Lung (tissue), 17 donors: ENCODE measurements at places on chromosomes 12 and 14. TPM values are rescaled to one million over a fixed set of nuclear protein-coding genes. Genes with fewer than 3 reads are reported as not detected.
A peak's percentile ranks its signal among the peaks of the same experiment; 100 is the strongest.

DPY19L2 gene
- total RNA-seq: 14.8 TPM

VAMP1 gene
- 14.1 TPM for total RNA-seq

CARMIL3 gene
- 2.4 TPM for total RNA-seq

CIDEB gene
- 18.8 TPM for total RNA-seq

- H3K27ac ChIP-seq: no peak overlapping the region
- H3K4me3 ChIP-seq: no peak overlapping the region
- no peaks in the 10 kb centered on the region for H3K4me1 ChIP-seq
Observed at GRCh38 chr12:73308079-73308478, 1035.9 kb downstream of the TRHDE start.

DNA sequence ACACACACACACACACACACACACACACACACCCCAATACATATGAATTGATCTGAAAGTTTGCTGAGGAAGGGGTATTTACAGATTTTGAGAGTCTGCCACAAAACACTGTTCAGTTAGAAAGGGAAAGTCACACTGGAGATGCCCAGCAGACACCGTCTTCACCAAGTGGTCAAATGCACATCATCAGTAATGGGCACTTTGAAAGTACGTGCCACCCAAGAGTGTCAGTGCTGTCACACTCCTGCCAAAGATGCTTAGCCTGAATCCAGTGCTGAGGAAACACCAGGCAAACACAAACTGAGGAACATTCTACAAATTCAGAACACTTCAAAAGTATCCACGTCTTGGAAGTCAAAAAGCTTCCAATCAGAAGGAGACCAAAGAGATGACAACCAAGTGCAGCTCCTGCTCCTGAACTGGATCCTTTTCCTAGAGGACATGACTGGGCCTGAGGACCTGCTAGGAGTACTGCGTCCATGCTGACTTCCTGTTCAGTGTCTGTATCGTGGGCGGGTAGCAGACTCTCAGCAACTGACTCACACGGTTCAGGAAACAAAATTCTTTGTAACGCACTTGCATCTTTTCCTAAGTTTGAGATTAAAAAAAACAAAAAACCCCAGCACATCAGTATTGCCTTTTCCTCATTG is 18.6 kb downstream of the PSMC1 start:
- H3K27ac ChIP-seq: peak overlapping the region; percentile 53
- no peak overlapping the region for H3K4me3 ChIP-seq
- no peak for DNase-seq
- peaks cover 47% of the 10 kb centered on the region for H3K36me3 ChIP-seq
- H3K4me1 ChIP-seq: no peaks in the 10 kb centered on the region

DNA sequence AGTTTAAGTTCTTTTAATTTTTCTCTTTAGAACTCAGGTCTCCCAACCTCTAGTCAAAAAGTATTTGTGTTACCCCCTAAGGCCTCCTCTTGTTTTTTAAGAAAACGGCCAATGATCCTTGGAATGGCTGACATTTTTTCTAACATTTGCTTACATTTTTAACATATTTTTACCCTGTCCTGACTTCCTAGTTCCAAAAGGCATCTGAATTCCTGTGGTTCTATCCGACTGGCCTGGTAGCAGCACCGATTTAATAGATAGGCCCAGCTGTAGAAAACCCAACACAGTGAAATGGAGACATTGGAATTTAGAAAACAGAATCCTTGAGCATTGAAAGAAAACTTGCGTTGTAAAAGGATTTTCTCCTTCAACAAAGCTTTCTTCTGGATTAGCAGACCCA is 134.7 kb upstream of the GSC start:
- H3K36me3 ChIP-seq: no peaks in the 10 kb centered on the region
- H3K27me3 ChIP-seq: no peaks in the 10 kb centered on the region
- no peaks in the 10 kb centered on the region for H3K4me1 ChIP-seq
- H3K27ac ChIP-seq: no peak overlapping the region
- no peak for DNase-seq
- H3K4me3 ChIP-seq: no peak overlapping the region

DNA sequence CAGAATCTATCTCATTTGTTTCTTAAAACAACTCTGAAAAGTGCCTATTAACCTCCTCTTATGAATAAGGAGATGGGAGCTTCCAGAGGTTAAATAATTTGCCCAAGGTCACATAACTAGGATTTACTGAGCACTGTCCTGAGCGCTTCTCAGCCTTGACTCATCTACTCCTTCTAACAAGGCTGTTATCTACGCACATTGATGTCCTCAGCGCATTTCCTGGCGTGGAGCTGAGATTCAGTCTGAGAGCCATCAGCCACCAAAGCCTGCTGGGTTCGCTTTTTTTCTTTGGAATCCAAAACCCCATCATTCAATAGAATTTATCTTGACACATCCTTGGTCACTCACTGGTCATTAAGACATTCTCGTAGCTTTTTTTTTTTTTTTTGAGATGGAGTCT is 29.3 kb downstream of the AK7 start:
- H3K27ac ChIP-seq: no peak overlapping the region
- H3K36me3 ChIP-seq: no peaks in the 10 kb centered on the region
- DNase-seq: peak; percentile 22
- no peak overlapping the region for H3K4me3 ChIP-seq

DNA sequence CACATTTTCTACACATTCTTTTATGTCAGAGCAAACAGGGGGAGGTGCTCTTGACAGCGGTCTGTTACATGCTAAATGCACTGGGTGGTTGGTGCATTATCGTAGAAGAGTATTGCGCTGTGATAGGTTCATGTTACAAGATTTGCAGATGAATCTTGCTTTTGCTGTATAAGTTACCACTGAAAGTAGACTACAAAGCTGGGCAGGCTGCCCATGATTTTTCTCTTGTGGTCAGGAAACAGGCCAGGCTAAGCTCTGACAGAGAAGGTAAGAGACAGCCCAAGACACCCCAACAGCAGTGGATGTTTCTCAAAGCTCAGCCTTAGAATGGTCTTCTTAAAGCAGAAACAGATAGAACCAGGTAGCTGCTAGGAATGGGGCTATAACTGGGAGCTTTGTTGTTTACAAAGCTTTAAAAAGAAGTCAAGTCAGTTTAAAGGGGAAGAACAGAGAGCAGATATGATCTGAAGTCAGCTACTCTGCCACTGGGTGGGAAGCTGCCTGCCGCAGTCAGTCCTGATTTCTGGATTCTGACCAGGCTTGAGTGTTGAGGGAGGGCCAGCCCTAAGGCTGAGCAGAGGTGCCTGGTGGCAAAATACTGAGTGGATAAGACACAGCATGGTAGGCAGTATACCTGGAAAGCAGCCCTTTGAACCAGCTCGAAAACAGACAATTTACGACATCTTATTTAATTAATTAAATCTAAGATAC is 9.4 kb downstream of the KCNA1 start:
- H3K27ac ChIP-seq: no peak overlapping the region
- no peak for DNase-seq
- no peak overlapping the region for H3K4me3 ChIP-seq
- peaks cover 8% of the 10 kb centered on the region for H3K27me3 ChIP-seq
- no peaks in the 10 kb centered on the region for H3K36me3 ChIP-seq
- no peaks in the 10 kb centered on the region for H3K4me1 ChIP-seq

GRCh38 chr12:911191-911826 is 38.2 kb downstream of the RAD52 start:
- H3K27ac ChIP-seq: no peak overlapping the region
- H3K4me3 ChIP-seq: no peak overlapping the region
- no peaks in the 10 kb centered on the region for H3K27me3 ChIP-seq

- DNase-seq: no peak
- H3K27ac ChIP-seq: no peak overlapping the region
- no peaks in the 10 kb centered on the region for H3K27me3 ChIP-seq
- H3K4me3 ChIP-seq: no peak overlapping the region
- no peaks in the 10 kb centered on the region for H3K36me3 ChIP-seq
- no peaks in the 10 kb centered on the region for H3K4me1 ChIP-seq
Observed at GRCh38 chr12:72612171-72612570, 340.0 kb downstream of the TRHDE start.

DNA sequence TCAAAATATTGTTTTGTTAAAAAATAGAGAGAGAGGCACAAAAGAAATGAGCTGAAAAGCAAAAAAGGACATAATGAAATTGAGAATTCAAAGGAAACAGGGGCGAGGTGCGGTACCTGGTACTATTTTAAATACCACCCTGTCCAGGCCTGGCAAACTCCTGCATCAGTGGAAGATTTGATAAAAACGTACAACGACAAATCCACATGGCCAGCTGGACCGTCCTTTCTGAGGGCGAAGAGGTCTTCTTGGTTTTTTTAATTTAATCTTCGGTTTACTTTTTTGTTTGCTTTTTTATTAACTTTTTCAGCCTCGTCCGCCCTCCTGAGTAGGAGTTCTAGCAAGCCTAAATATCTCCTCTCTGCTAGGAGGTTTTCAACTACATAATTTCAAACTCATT is 11.9 kb downstream of the BCL11B start:
- no peak for DNase-seq
- H3K36me3 ChIP-seq: no peaks in the 10 kb centered on the region
- peaks cover 20% of the 10 kb centered on the region for H3K4me1 ChIP-seq

DNA sequence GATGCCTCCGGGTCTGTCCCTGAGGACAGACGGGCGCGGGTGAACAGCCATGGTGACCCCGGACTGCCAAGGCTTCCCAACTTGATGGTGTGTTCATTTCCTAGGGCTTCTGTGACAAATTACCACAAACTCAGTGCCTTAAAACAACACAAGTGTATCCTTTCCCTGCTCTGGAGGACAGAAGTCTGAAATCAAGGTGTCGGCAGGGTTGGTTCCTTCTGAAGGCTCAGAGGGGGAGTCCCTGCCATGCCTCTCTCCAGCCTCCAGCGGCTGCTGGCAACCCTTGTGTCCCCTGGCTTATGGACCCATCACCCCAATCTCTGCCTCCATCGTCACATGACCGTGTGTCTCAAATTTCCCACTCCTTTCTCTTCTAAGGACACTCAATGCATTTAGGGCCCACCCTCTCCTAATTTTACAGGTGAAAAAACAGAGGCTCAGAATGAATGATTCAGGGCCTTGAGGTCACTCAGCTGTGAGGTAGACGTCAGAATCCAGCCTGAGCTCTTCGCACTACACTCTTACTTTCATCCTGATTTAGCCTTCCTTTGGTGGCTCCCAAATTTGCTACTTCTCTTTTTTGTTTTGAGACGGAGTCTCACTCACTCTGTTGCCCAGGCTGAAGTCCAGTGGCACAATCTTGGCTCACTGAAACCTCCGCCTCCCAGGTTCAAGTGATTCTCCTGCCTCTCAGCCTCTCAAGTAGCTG is 45.4 kb downstream of the VCPKMT start:
- H3K27ac ChIP-seq: no peak overlapping the region
- H3K4me3 ChIP-seq: no peak overlapping the region
- H3K4me1 ChIP-seq: no peaks in the 10 kb centered on the region
- no peak for DNase-seq
- no peaks in the 10 kb centered on the region for H3K27me3 ChIP-seq

GRCh38 chr12:32478858-32479725 is 79.7 kb downstream of the FGD4 start:
- H3K4me1 ChIP-seq: peaks cover 2% of the 10 kb centered on the region
- H3K36me3 ChIP-seq: no peaks in the 10 kb centered on the region
- DNase-seq: peak; percentile 26
- no peak overlapping the region for H3K4me3 ChIP-seq

GRCh38 chr12:122886851-122887818 is 8.8 kb downstream of the VPS37B start:
- H3K4me3 ChIP-seq: no peak overlapping the region
- DNase-seq: no peak
- peaks cover 31% of the 10 kb centered on the region for H3K4me1 ChIP-seq
- peak overlapping the region; percentile 90 for H3K27ac ChIP-seq
- no peaks in the 10 kb centered on the region for H3K27me3 ChIP-seq
- no peaks in the 10 kb centered on the region for H3K36me3 ChIP-seq

DNA sequence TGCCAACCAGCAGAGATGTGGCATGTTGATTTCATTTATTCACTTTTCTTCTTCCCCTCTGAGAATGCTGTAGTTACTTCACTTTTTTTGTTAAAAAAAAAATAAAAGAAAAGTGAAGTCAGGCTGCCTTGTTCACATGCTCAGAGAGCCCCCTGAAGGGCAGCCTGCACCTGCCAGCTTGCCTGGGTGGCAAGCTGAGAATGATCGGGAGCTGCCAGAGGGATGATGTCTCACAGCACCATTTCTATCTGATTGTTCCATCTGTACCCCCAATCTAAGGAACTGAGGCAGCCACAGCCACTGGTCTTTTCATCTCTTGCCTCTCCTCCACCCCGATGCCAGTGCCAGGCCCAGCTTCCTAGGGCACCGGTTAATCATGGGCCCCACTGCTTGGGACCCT is 118.2 kb downstream of the TSPAN9 start:
- H3K36me3 ChIP-seq: peaks cover 2% of the 10 kb centered on the region
- no peak overlapping the region for H3K27ac ChIP-seq
- peaks cover 8% of the 10 kb centered on the region for H3K4me1 ChIP-seq
- H3K4me3 ChIP-seq: no peak overlapping the region
- DNase-seq: no peak

- H3K4me1 ChIP-seq: peaks cover 2% of the 10 kb centered on the region
- no peaks in the 10 kb centered on the region for H3K36me3 ChIP-seq
- no peaks in the 10 kb centered on the region for H3K27me3 ChIP-seq
- H3K4me3 ChIP-seq: no peak overlapping the region
- peak overlapping the region; percentile 99 for H3K27ac ChIP-seq
Observed at GRCh38 chr12:10215436-10215835, 2.8 kb downstream of the GABARAPL1 start.
